CD4-positive, alpha-beta T cell (primary cell): ENCODE measurements at places on chromosomes 5 and 9.

DNA sequence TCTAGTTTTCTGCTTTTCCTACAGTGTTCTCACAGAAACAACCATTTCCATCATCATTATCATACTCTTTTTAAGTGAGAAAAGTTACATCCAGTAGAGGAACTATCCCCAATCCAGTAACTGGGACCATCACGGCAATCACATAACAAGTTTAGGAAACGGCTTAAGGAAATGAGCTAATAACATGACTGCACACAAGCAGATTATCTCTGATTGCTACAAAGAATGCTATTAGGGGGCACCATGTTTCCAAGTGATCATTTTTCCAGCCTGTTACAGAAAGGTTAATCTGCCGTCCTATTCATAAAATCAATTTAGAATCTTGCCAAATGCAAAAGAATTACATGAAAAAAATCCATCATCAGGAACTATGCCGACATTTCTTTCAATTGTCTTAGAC lies 94.6 kb downstream of the EFNA5 start:
- no peak for DNase-seq

DNA sequence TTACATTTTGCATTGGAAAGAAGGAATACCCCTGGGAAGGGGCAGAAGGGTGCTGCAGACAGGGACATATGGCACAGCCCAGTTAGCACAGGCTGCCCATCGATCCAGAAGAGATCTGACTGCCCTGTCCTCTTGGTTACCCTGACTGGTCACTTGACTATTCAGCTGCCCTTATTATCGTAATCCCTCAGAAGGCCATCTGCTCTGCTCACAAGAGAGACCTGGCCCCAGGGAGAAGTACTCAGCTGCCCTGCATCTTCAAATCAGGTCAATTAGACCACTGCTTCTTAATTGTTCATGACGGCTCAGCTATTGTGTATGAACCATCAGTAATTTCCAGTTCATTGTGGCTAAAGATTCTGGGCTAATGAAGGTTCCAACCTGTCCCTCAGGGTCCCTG lies 345.0 kb downstream of the TLE1 start:
- no peak for DNase-seq

DNA sequence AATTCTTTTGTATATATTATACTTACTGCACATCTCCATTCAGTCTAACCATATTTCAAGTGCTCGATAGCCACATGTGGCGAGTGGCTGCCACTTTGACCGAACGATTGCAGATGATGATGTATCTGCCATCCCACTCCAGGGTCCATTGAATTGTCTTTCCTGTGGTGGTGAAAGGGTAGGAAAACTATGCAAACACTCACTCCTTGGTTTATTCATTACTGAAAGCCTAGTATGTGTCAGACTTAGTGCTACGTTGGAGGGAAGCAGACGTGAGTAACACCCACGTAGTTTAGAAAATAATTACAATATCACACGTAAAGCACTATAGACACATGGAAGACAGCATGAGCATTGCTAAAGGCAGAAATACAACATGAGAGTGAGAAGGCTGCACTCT lies 353.7 kb downstream of the CSNK1G3 start:
- DNase-seq: no peak

- no peak for DNase-seq
These were observed 281.5 kb upstream of the GRIA1 start for GRCh38 chr5:153209016-153209415.

GRCh38 chr9:18109675-18110074 lies 364.3 kb upstream of the ADAMTSL1 start:
- no peak for DNase-seq

DNA sequence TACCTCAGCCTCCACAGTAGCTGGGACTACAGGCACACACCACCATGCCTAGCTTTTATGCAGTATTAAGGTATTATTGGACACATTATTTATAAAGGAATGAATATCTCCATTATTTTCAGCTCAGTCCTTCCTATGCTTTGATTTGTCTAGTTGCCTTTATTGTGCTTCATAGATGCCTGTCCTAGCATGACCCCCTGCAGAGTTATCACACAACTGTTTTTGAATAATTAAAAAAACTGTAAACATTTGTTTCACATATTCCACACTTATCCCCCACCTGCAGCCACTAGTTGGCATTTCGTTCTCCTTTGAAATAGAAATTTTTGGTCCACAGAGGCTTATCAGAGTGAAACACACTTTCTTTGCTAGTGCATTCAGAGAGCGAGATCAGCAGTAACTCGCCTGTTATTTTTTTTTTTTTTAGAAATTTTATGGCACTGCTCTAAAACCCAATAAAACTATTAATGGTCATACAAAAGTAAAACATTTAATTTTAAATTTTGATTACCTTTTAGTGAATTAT lies 151.8 kb upstream of the RASA1 start:
- no peak for DNase-seq

DNA sequence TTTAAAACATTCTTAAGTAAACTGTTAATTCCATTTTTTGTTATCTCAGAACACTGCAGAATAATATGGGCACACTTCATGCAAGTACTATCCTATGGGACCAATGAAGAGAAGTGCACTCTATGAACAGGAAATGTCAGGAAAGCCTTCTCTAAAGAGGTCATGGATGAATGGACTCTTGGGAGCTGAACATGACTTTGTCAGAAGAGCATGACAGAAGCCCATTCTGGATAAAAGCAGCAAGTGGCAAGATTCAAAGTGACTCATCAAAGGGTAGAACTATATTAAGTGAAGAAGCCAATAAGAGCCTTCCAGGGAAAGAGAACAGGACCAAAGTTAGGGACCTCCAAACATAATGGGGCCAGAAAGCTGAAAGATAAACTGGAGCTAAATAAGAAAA lies 94.0 kb downstream of the RAPGEF6 start:
- no peak for DNase-seq

DNA sequence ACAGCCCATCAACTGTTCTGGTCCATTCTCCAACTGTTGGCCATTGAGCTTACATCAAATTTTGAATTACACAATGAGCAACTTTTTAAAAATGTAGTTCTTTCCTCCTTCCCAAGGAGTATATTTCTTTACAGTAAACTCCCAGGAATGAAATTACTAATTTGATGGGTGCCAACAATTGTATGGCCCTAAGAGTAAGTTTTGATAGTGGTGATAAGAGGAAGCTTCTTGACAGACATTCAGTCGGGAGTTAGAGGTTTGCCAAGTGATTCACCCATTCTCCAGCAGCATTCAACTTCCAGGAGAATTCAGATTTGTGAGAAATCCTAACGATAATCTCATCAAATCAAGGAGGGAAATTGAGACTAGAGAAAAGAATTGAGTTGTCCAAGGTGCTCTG lies 579.9 kb downstream of the ACTL7B start:
- no peak for DNase-seq

DNA sequence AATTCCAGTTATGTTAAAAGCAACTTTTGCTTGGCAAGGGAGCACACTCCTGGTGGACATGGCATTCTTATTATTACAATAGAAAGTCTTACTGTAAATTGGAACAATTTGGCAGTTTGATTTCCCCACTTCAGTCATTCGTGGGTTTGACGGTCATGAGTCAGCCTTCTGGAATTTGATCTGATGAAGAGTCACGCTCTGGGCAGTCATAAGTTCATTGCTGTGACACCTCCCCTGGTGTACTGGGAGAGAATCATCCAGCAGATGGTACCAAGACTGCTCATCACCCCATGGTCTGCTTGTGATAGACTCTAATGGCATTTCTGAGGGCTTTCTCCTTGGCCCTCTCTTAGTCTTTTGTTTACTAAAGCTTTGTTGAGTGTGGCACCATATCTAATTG lies 53.8 kb downstream of the GLRA1 start:
- no peak for DNase-seq

- DNase-seq: no peak
These were observed 2.2 kb upstream of the PBX3 start for GRCh38 chr9:125745018-125745417.

DNA sequence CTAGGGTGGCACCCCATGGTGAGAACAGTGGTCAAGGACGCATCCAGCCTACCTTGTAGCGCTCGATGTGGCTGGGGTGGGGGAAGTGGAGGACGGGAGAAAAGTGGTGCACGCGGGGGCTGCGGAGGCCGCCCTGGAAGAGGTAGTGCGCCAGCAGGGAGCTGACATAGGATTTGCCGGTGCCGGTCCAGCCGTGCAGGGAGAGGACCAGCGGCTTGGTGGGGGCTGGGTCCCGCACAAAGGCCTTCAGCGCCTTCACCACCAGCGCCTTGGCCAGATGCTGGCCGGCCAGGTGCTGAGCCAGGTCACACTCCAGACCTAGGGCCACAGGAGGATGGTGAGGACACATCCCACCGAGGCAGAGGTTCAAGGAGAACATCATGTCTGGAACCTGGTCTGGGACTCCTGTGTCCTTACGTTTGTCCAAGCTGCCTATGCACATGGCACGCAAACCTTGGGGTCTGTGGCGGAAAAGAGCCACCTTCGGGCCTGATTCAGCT lies 797 bp downstream of the TOR2A start:
- no peak for DNase-seq

DNA sequence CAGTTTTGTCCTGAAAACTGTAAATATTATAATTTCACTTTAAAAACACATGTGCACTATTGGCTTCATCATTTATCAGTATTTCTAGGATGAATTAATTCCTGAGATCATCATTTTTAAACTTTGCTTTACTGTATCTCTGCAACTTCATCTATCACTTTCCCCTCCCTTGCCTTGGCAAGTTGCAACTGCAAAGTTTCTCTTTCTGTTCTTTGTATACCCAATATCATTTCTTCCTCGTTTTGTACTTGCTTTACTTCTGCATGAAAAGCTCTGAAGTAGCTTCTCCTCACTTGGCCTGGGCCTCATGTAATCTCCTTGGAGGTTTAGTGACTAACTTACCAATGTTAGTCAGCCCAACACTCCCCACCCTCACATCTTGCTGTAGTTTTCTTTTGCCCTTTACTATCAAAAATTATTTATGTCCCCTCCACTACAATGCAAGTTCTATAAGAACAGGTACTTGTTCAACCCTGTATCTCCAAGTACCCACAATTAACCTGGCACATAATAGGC lies 12.8 kb downstream of the C5orf63 start:
- no peak for DNase-seq

DNA sequence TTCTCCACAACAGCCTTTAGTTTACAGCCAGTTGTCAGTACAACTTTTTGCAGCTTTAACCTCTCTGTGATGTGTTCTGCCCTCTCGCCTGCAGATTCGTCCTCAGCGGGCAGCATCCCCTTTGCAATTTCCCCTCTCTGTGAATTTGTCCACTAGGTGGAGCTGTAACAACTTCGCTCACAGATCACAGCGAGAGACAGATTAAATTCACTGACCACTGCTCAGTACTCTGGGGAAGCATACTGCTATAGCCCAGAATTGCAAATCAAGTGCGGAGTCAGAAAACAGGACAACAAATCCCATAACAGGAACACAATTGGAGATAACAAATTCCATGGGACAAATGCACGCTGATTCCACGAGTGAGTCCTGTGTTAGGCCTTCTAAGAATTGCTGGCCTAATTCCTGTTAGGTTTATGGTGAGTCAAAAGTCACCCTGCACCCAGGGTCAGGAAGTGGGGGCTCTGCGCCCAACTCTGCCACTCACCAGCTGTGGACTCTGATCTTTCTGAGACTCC lies 2124.9 kb downstream of the MAT2B start:
- no peak for DNase-seq

DNA sequence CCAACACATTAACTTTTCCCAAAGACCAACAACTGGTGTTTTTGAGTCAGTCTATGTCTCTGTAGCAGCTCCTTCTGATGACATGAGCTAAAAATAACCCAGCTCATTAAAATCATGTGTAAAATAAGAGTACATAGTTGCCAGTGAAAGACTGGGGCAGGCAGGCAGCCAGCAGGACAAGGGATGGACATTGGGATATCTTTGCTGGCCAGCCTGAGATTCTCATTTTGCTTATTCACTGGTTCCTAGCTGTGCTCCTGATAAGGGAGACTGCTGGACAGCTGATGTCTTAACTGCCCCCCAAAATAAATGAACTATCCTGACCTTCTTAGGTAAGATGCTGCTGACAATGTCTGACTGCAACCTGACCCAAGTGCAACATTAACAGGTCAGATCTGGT lies 33.9 kb downstream of the EPB41L4B start:
- DNase-seq: no peak

DNA sequence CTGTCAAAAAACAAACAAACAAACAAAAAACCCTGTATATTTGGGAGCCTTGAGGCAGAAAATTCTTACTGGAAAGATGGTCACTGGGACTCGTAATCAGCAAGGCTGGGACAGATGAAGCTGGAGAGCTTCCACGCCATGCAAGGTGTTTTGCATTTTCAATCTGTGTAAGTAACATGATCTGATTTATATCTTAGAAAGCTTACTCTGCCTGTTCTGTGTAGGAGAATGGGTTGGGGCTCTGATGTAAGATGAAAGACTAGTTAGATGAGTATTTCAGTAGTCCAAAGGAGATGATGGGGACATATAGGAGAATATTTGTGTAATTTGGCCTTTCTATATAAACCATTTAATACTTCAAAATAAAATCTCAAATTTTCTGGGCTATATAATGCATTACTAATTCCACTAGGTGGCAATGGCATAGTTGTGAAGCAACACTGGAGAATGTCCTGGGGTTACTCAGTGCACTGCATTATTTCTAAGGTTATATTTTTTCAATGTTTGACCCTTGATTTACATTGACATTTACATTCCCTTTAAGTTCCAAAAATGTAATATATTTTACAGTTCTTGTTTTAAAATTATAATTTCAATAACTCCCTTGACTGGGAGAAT lies 21.9 kb upstream of the FSD1L start:
- no peak for DNase-seq

DNA sequence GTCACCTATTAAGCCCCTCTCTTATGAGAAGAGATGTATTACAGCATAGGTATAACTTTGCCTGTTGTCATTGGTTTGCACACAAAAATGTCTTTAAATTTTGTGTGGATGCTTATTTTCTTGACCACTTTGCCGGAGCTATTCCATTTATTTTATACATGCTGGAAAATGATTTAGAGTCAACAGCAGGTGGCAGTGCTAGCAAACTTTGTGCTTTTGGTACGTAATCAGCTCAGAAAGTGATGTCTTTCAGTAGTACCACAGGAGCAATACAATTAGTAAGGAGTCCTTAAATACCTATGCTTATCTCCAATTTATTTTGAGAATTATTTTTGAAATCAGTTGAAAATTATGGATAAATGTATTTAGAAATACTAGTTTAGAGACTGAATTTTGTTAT lies 19.8 kb upstream of the NUDT12 start:
- no peak for DNase-seq

DNA sequence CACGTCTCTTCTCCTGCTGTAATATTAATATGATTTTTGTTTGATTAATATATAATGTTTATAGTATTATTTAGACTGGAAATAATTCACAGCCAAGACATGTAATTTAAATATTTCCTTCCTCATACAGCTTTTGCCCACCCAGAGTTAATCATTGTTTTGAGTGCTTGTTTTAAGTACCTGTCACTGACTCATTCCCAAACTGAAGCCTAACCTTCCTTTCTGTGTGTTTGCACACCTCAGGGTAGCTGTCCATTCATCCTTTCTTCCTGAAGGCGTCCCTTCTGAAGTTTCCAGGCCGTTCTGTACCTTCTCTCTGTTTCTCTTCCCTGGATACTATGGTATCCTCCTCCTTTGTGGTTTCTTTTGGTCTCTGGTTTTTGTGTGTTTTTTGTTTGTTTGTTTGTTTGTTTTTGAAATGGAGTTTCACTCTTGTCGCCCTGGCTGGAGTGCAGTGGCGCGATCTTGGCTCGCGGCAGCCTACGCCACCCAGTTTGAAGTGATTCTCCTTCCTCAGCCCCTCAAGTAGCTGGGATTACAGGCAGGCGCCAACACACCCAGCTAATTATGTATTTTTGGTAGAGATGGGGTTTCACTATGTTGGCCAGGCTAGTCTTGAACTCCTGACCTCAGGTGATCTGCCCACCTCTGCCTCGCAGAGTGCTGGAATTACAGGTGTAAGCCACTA lies 312.4 kb downstream of the DOCK8 start:
- DNase-seq: no peak

GRCh38 chr5:157778121-157778805 lies 34.8 kb downstream of the LSM11 start:
- DNase-seq: no peak
